Fibroblast of skin of abdomen (primary cell): ENCODE measurements at places on chromosomes 1 and 21.
A peak's percentile ranks its signal among the peaks of the same experiment; 100 is the strongest.

GRCh38 chr21:36803051-36803645 lies 104.2 kb downstream of the SIM2 start:
- no peak for DNase-seq

DNA sequence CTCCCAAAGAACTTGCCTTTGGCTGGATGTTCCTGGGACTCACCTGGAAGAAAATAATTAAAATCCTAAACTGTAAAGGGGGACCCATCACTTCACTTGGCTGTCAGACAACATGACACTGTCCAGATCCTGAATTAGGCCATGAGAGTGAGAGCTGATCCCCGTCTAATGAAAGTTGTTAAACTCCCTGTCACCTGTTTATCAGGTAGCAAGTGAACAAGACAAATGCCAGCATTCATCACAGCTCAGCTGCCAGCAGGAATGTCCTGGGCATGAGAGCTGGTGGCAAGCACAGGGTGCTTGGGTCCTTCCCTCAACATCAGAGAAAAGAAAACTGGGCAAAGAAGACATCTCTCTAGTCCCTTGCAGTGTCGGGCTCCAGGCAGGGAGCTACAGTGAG lies 23.8 kb downstream of the PMVK start:
- DNase-seq: no peak

- peak; percentile 60 for DNase-seq
These were observed 67.9 kb upstream of the EFHD2 start for GRCh38 chr1:15341634-15342407.

GRCh38 chr21:27694667-27695066 lies 727.8 kb upstream of the ADAMTS5 start:
- no peak for DNase-seq
